COLO829 (cell line): ENCODE measurements at places on chromosomes 5 and 9.

GRCh38 chr5:38338455-38338854 lies 80.1 kb downstream of the EGFLAM start:
- no peak for DNase-seq

GRCh38 chr9:109192732-109193361 lies 25.8 kb upstream of the FRRS1L start:
- no peak for DNase-seq

DNA sequence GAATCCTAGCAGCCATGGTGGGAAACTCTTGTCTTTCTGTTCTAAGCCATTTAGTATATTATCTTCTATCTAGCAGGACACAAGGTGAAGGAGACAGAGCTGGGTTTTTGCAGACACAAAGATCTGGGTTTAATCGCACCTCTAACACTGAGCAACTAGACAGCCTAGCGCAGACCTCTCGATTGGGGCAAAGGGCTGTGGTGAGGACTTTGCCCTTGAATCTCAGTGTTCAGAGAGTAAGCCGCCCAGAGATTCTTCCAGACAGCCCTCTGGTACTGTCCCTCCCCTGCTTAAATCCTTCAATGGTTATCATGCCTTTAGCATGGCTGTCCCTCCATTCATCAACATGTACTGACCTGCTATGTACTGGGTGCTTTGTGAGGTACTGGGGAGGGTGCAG lies 128.1 kb downstream of the CRB2 start:
- DNase-seq = no peak

GRCh38 chr5:175163586-175164275 lies 280.3 kb downstream of the DRD1 start:
- no peak for DNase-seq

DNA sequence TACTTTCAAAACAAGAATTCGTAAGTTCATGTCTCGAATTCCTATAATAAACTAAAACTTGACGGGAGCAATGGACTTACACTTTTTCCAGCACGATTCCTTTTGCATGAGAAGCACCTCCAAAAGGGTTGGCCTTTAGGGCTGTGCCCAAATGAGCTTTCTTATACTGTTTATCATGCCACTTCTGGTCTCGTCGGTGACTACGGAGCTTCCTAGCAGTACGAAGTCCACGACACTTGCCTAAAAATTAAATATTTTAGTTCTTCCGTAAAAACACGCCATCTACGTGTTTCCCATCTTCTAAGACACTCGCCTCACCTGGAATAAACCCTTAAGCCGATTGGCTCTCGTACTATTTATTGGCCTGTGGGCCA lies 554 bp downstream of the RPS23 start:
- DNase-seq = no peak

GRCh38 chr9:27467486-27467885 lies 56.6 kb upstream of the IFNK start:
- DNase-seq = no peak

DNA sequence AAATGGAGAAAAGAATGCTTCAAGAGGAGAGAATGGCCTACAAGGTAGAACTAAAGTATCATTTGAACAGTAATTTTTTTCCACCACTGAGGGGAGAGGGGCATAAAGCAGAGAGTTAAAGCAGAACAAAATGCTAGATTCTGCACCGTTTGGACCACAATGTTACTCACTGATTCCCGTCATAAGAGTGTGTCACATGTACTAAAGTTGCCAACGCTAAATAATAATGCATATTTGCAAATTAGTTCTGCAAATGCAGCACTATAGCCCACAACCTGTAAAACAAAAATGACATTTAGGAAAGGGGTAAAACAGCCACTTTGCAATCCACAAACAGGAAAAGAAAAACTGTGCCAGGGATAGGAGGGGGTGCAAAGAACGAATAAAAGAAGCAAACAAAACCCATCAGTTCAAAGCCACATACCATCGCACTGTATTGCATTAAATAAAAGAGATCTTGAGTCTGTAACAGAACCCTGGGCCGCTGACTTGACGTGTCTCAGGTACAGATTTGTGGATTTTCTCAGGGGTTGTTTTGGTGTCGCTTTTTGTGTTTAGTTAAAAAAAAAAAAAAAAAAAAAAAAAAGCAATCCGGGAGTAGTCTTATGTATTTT lies 7.7 kb upstream of the NFIB start:
- no peak for DNase-seq

DNA sequence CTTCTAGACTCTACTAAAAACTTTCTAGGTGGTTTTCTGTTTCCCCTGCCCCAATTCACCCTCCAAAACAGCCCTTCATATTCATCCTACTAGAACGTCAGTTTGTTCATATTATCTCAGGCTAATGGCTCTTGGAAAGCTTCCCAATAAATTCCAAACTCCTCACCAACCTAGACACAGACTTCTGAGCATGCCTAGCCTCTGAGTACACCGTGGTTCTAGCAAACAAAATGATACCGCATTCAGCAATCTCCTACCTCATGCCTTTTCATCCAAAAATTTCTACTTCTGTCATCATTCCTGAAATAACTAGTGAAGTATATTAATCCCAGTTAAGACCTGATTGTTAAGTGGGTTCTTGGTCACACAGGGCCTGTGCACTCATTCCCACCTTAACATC lies 46.5 kb upstream of the NR5A1 start:
- no peak for DNase-seq

- DNase-seq = peak; percentile 11
Measured at GRCh38 chr9:113876151-113876992, at the start of gene ZNF618. Gene ZNF618, plus strand, starts transcription at chr9:113876309. Its CDS starts 72 bp downstream, at chr9:113876381.

- no peak for DNase-seq
Measured at GRCh38 chr5:127298036-127298429, 7.4 kb downstream of the MEGF10 start.

DNA sequence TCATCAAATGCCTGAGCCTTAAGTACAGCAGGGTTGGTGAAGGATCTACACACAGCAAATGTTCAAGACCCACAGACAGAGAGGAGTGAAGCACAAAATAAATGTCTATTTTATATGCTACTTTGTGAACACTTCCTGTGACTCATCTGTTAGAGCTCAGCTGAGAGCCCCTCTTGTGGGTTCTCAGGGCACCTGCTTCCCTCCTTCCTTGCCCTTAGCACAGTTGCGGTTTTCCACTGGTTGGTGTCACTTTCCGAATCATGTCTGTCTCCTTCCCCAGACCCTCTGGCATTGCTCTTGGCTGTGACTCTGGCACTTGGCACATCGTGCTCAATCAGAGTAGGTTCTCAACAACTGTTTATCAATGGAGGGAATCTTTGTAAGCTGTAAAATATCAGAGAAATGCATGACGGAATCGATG lies 128.5 kb upstream of the STC2 start:
- DNase-seq = no peak

DNA sequence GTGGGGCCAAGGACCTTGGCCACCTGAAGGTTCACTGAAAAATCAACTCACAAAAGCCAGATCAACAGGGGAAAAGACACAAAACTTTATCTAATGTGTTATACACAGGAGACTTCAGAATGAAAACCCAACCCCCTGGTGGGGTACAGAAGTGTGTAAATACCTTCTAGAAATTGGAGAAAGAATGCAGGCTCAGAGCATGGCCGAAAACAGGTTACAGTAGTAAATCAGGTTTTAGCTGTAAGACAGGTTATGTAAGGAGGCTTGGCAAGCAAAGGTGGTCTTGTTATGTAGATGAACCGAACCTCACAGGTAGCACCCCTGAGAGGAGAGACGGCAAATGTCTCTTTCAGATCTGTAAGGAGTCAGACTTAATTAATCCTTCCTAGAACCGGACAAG lies 10.0 kb downstream of the CEMIP2 start:
- DNase-seq = no peak
